Parietal lobe (tissue), 2 donors: ENCODE measurements at places on chromosomes 1 and 21. TPM values are rescaled to one million over a fixed set of nuclear protein-coding genes. Genes with fewer than 3 reads are reported as not detected.

Gene CYB5RL
- total RNA-seq, result 6.6 TPM

Gene NEGR1
- 34.7 TPM for total RNA-seq

Gene LCE1A
- total RNA-seq, result not detected

Gene RPF1
- total RNA-seq, result 26.9 TPM

Gene UBE2U
- total RNA-seq, result not detected

Gene TSACC
- total RNA-seq, result not detected

Gene TCHHL1
- not detected for total RNA-seq
